ENCODE measurements at places on chromosomes 11 and 22.

GRCh38 chr11:35247428-35247827 lies 108.5 kb downstream of the CD44 start:
- H3K4me1 ChIP-seq = peaks cover 35% of the 10 kb centered on the region
- peak; percentile 53 for DNase-seq
- H3K27me3 ChIP-seq = no peaks in the 10 kb centered on the region
- H3K27ac ChIP-seq = peak overlapping the region; percentile 13
- no peak overlapping the region for H3K4me3 ChIP-seq
- H3K36me3 ChIP-seq = peaks cover 2% of the 10 kb centered on the region

DNA sequence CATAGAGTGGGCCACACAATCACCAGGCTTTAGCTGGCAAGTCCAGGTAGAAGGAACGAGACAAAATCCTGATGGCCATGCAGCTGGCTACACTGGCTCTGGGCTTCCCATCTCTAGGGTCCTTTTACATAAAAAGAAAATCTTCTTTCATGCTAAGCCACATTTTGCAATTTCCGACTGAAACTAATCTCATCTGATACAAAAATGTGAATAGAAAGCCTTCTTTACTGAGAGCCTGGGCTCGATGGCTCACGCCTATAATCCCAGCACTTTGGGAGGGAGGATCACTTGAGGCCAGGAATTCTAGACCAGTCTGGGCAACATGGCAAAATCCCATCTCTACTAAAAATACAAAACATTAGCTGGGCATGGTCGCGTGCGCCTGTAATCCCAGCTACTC lies 67.2 kb downstream of the MICAL3 start:
- H3K4me3 ChIP-seq = no peak overlapping the region
- DNase-seq = no peak
- peaks cover 2% of the 10 kb centered on the region for H3K36me3 ChIP-seq
- no peak overlapping the region for H3K27ac ChIP-seq
- H3K27me3 ChIP-seq = no peaks in the 10 kb centered on the region

DNA sequence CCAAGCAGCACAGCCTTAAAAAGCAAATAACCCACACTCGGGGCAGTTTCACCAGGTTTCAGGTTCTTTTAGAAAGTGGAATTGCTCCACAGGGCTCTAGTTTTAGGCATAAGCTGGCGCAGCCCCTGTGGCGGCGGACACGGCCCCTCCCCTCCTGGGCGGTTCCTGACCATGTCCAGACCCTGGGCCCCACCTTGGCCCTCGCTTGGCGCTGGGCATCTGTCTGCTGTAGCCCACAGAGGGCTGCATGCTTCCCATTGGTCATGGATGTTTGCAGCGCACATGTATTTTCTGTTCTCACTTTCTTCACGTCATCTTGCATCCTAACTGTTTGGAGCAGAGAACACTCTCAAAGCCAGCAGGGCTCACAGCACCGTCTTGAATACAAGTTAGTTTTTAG lies 244.3 kb downstream of the BRD1 start:
- H3K27me3 ChIP-seq = no peaks in the 10 kb centered on the region
- H3K27ac ChIP-seq = no peak overlapping the region
- no peak for DNase-seq

DNA sequence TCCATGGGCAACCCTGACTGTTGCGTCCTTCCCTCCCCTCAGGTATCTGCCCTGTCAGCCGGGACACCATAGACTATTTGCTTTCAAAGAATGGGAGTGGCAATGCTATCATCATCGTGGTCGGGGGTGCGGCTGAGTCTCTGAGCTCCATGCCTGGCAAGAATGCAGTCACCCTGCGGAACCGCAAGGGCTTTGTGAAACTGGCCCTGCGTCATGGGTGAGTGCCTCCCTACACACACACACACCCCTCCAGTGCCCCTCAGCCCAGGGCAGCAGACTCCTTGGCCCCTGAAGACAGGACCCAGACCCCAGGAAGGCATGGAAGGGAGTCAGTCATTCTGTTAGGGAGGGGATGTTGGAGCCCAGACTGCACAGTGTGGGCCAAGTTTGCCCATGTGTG lies 17.9 kb upstream of the UVRAG start:
- no peaks in the 10 kb centered on the region for H3K27me3 ChIP-seq
- H3K4me3 ChIP-seq = no peak overlapping the region

GRCh38 chr11:23723861-23724260 lies 773.0 kb upstream of the LUZP2 start:
- no peaks in the 10 kb centered on the region for H3K4me1 ChIP-seq
- no peak overlapping the region for H3K4me3 ChIP-seq
- no peak for DNase-seq
- no peak overlapping the region for H3K27ac ChIP-seq
- H3K36me3 ChIP-seq = no peaks in the 10 kb centered on the region

DNA sequence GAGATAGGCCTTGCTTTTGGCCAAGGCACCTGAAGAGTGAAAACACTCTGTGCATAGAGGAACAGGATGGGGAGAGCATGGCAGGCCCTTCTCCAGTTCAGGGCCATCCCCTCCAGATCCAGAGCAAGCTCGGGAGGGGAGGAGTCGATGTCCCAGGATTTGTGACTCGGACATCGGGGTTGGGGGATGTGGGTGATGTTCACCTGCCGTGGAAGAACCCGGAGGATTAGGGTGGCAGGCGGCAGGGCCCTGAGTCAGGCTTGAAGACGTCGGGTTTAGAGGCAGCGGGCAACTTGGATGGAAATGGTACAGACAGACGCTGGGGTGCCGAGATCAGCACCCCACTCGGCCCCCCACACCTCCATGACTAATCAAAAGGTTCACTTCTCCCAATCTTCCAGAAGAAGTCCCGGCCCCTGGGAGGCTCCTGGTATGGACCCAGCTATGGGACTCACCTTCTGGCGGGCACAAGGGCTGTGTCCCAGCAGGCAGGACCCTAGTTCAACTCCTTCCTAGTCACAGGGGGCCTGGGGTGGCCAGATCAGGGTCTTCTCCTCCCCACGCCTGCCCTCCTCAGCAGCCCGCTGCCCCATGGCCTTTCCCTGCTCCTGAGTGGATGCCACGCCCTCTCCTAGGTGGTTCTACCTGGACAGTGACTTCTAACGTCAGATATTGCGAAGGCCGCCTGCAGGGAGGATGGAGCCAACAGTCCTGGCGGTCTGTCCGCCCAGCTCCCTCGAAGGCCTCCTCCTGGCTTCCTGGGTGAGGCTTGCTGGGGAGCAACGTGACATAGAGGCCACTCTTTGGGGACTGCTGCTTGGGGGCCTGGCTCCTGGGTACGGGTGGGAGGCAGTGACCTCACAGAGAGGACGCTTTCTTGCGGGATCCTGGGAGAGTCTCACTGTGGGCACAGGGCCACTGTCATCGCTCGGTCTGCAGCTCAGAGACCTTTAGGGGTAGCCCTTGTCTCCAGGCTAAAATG lies 792.5 kb downstream of the BRD1 start:
- H3K4me1 ChIP-seq = no peaks in the 10 kb centered on the region
- no peak overlapping the region for H3K27ac ChIP-seq
- no peaks in the 10 kb centered on the region for H3K27me3 ChIP-seq
- no peak overlapping the region for H3K4me3 ChIP-seq
- no peak for DNase-seq
- H3K36me3 ChIP-seq = no peaks in the 10 kb centered on the region

GRCh38 chr11:88494848-88495247 lies 157.3 kb upstream of the CTSC start:
- DNase-seq = no peak
- H3K4me3 ChIP-seq = no peak overlapping the region
- no peak overlapping the region for H3K27ac ChIP-seq
- H3K36me3 ChIP-seq = peaks cover 1% of the 10 kb centered on the region

GRCh38 chr22:34950489-34950888 lies 115.5 kb upstream of the ISX start:
- no peaks in the 10 kb centered on the region for H3K36me3 ChIP-seq
- no peak for DNase-seq
- no peak overlapping the region for H3K4me3 ChIP-seq
- H3K27me3 ChIP-seq = no peaks in the 10 kb centered on the region

- H3K36me3 ChIP-seq = no peaks in the 10 kb centered on the region
- H3K4me3 ChIP-seq = no peak overlapping the region
- H3K4me1 ChIP-seq = no peaks in the 10 kb centered on the region
- H3K27me3 ChIP-seq = peaks cover 2% of the 10 kb centered on the region
Measured at GRCh38 chr11:128943428-128943976, 831 bp upstream of the TP53AIP1 start.

DNA sequence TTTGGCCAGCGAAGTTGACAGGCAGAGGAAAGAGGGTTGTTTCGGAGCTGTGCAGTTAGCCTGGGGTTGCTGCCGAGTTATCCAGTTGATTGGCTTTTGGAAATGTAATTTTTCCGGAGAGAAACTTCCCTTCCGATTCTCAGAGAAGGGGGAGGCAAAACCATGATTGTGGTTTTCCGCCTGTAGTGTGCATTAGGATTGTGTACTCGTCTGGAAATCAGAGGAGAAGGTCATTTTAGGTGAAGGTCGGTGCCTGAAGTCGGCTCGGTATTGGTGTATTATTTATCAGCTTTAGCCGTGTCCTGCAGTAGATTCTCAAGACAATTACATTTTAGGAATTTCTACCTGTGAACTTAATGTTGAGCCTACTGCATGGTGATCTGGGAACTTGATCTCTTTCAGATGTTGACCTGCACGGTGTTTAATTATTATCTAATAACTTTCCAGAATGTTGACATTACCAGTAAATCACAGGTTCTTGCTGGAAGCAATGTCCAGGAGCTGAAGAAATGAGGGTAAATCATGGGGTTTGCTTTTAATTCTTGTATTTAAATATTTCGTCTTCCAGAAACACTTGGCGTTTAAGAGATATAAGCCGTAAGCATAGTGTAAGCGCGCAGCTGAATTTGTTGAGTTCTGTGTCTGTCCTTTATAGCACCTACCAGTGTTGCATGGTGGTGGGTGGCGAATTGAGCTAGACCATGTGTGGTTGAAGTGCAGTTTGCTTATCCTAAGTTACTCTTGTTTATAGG lies 1.3 kb downstream of the ARHGEF12 start:
- peak overlapping the region; percentile 84 for H3K4me3 ChIP-seq
- H3K4me1 ChIP-seq = peaks cover 31% of the 10 kb centered on the region
- peaks cover 51% of the 10 kb centered on the region for H3K27me3 ChIP-seq
- no peak for DNase-seq

GRCh38 chr22:46000081-46001027 lies 23.4 kb upstream of the WNT7B start:
- no peak for DNase-seq
- H3K27ac ChIP-seq = no peak overlapping the region
- no peaks in the 10 kb centered on the region for H3K4me1 ChIP-seq
- H3K36me3 ChIP-seq = no peaks in the 10 kb centered on the region
- H3K27me3 ChIP-seq = no peaks in the 10 kb centered on the region
- H3K4me3 ChIP-seq = no peak overlapping the region

DNA sequence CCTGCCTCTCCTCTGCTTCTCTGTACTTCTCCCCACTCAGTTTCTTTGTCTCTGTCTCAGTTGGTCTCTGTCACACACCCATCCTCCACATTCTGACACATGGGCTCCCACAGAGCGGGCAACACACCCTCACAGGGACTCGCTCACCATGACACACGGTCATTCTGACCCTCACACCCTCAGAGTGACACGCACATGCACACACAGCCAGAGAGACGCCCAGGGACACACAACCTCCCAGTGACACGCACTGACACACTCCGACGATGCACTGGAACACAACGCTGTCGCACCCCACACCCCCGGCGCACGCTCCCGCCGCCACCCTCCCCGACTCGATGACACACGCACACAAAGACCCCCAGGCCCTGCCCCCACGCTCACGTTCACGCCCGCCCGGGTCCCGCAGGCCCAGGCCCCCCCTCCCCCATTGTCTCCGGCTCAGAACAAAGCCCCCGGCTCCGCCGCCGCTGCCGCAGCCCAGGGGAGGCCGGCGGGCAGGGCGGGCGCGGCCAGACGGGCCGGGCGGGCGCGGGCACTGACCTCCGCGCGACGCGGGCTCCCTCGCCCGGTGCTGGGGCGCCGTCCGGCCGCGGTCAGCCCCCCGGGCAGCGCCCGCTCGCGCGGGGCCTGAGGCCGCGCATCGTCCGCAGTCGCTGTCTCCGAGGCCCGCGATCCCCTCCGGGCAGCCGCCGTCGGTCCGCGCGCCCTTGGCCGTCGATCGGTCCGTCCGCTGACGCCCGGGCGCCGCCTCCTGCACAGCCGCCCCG lies 404 bp downstream of the DCHS1 start:
- no peaks in the 10 kb centered on the region for H3K36me3 ChIP-seq
- H3K27me3 ChIP-seq = peaks cover 10% of the 10 kb centered on the region
- peak; percentile 55 for DNase-seq
- peaks cover 4% of the 10 kb centered on the region for H3K4me1 ChIP-seq

DNA sequence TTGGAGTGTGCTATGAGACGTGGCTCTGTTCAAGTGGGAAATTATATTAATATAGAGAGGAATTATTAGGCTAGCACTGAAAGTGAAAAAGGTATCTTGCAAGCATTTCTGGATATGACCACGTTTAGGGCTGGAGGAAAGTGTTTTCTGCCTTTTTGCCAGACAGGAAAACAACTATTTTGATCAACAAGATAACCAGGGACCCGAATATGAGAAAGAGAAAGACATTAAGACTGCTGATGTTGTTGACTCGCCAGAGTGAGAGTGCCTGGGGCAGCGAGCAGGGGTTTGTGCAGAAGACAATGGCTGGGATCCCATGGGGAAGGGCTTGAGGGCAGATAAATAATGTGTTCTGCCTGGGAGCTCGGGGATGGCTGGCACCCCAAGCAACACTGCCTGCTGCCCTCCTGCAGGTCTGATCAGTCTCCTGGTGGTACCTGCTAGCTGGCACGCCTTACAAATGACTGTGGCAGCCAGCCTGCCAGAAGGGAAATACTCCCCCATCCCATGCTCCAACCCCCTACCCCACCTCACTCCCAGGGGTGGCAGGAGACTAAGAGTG lies 23.1 kb upstream of the CHST1 start:
- no peak overlapping the region for H3K27ac ChIP-seq
- peaks cover 2% of the 10 kb centered on the region for H3K4me1 ChIP-seq
- no peaks in the 10 kb centered on the region for H3K36me3 ChIP-seq
- peaks cover 4% of the 10 kb centered on the region for H3K27me3 ChIP-seq

DNA sequence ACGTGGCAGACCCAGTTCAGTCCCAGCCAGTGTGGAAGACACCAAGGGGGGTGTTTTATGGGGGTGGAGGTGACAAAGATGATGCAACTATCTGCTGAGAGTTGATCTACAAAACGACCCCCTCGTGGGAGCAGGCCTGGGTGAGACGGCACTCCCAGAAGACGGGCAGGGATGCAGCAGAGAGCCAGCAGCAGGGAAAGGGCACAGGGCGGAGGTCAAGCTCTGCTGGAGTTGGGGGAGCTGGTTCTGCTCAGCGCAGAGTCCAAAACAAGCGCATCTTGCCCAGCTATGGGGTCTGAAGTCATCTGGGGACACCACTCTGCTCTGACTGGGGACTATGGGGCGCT lies 3.9 kb downstream of the GNB1L start:
- peaks cover 30% of the 10 kb centered on the region for H3K4me1 ChIP-seq
- peak overlapping the region; percentile 72 for H3K27ac ChIP-seq
- DNase-seq = no peak
- peaks cover 38% of the 10 kb centered on the region for H3K36me3 ChIP-seq
- no peaks in the 10 kb centered on the region for H3K27me3 ChIP-seq
